Large intestine (tissue), 12 donors: ENCODE measurements at places on chromosomes 5 and 9.

GRCh38 chr5:107930092-107930491, 259.4 kb upstream of the EFNA5 start:
- H3K27me3 ChIP-seq, result no peaks in the 10 kb centered on the region
- H3K36me3 ChIP-seq, result no peaks in the 10 kb centered on the region
- no peaks in the 10 kb centered on the region for H3K4me1 ChIP-seq
- H3K4me3 ChIP-seq, result no peak overlapping the region
- no peak for DNase-seq

DNA sequence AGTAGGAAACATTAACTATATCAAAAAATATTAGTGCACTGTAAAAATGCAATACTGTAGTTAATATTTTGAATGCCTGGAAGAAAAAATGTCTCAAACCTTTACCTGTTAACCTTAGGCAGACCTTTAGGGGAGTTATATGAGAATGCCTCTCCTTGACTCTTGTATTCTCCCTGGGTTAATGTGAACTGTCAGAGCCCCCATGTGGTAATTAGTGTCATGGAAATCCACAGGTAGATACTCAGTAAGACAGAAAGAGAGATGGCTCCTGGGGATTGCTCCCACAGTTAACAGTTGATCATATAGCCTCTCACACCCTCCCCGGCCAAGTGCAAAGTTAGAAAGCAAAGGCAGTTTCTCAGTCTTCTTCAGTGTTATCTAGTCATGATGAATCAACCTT, 742.8 kb downstream of the NR2F1-AS1 start:
- H3K4me3 ChIP-seq, result no peak overlapping the region
- no peaks in the 10 kb centered on the region for H3K27me3 ChIP-seq
- H3K4me1 ChIP-seq, result no peaks in the 10 kb centered on the region
- no peak overlapping the region for H3K27ac ChIP-seq

- H3K27ac ChIP-seq, result no peak overlapping the region
- DNase-seq, result no peak
- no peaks in the 10 kb centered on the region for H3K4me1 ChIP-seq
- H3K4me3 ChIP-seq, result no peak overlapping the region
These were observed 461.3 kb upstream of the RORB start for GRCh38 chr9:74035786-74036185.

DNA sequence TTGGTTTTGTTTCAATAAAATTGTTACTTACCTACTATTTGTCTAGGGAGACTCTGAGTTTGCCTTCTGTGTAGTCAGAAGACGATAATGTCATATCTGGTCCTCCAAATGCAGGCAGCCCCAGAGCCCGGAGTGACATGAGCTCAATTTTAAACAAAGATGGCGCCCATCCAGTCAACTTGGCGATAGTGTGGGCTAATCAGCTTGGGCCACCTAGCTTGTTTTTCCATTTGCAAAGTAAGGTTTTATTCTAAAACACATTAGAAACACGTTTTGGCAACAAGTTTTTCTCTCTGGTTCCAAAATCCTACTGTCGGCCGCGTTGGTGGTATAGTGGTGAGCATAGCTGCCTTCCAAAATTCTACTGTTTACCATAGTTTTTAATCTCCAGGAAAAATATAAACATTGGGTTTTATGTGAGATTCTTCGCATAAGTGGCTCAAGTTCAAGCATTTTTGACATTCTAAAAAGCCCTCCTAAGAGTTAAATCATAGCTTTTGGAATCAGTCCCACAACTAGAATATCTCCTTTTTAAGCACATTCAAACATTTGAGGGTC, 13.2 kb downstream of the TSC1 start:
- no peak overlapping the region for H3K4me3 ChIP-seq
- no peak for DNase-seq
- peaks cover 40% of the 10 kb centered on the region for H3K36me3 ChIP-seq
- no peaks in the 10 kb centered on the region for H3K27me3 ChIP-seq
- no peak overlapping the region for H3K27ac ChIP-seq

- peaks cover 3% of the 10 kb centered on the region for H3K36me3 ChIP-seq
- no peaks in the 10 kb centered on the region for H3K4me1 ChIP-seq
- DNase-seq, result peak; percentile 26
- peak overlapping the region; percentile 4 for H3K27ac ChIP-seq
- no peak overlapping the region for H3K4me3 ChIP-seq
These were observed 75.4 kb downstream of the SLC38A9 start for GRCh38 chr5:55636683-55637082.

GRCh38 chr9:120787933-120788332, 5.3 kb downstream of the FBXW2 start:
- H3K4me1 ChIP-seq, result peaks cover 11% of the 10 kb centered on the region
- peak; percentile 47 for DNase-seq
- peak overlapping the region; percentile 78 for H3K27ac ChIP-seq

GRCh38 chr9:84278130-84278529, 62.4 kb downstream of the SLC28A3 start:
- no peaks in the 10 kb centered on the region for H3K27me3 ChIP-seq
- H3K36me3 ChIP-seq, result peaks cover 3% of the 10 kb centered on the region
- H3K4me1 ChIP-seq, result no peaks in the 10 kb centered on the region
- H3K27ac ChIP-seq, result no peak overlapping the region
- DNase-seq, result no peak
- no peak overlapping the region for H3K4me3 ChIP-seq

DNA sequence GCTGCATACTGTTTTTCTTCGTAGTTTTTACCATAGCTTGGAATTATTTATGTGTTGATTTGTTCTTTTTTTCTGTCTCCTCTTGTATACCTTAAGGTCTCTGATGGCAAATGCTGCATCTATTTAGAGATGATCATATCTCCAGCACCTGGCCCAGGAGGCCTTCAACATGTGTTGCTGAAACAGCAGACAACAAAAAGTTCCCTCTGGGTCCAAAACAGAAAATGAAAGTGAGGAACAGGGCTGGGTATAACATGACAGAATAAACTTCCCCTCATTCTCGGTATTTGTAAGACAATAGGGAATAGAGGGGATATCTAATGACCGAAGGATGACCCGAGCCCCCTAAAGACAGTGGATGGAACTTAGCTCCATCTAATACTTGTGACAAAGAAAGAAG, 22.7 kb upstream of the PCSK1 start:
- no peak overlapping the region for H3K27ac ChIP-seq
- no peaks in the 10 kb centered on the region for H3K4me1 ChIP-seq
- no peaks in the 10 kb centered on the region for H3K36me3 ChIP-seq
- no peak for DNase-seq
- no peaks in the 10 kb centered on the region for H3K27me3 ChIP-seq
- no peak overlapping the region for H3K4me3 ChIP-seq

DNA sequence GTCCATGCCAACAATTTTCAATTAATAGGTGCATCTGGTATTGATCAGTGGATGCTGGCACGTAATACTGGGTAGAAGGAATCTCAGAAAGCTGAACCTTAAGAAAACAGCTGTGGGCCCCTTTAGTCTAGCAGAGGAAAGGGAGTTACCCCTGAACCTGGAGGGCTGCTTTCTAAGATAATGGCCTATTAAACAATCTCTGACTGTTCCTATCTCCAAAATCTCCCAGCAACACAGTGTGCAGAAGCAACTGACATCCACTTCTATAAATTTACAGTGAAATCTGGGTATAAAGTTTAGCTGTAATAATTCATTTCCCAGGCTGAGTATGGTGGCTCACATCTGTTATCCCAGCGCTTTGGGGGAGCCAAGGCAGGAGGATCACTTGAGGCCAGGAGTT, 198.8 kb downstream of the MAPKAP1 start:
- no peak overlapping the region for H3K4me3 ChIP-seq
- no peaks in the 10 kb centered on the region for H3K36me3 ChIP-seq
- H3K4me1 ChIP-seq, result no peaks in the 10 kb centered on the region
- DNase-seq, result no peak
- no peak overlapping the region for H3K27ac ChIP-seq

DNA sequence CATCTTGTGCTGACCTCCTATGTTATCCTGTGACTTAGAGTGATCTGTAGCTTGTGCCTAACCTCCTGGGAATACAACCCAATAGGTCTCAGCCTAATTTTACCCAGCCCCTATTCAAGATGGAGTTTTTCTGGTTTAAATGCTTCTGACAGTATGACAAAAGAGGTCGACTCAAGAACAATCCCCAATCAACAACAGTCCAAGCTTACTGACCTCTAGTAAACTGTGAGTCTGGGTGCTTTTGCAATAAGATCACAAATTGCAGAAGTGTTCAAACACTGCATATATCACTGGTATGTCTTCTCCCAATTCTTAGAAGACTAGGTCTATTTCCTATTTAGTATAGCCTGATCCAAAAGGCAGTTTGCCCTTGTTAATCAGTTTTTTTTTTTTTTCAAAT, 323.5 kb upstream of the PTGER4 start:
- no peaks in the 10 kb centered on the region for H3K27me3 ChIP-seq
- H3K4me1 ChIP-seq, result no peaks in the 10 kb centered on the region
- no peaks in the 10 kb centered on the region for H3K36me3 ChIP-seq
- H3K27ac ChIP-seq, result no peak overlapping the region
- H3K4me3 ChIP-seq, result no peak overlapping the region
- DNase-seq, result no peak

DNA sequence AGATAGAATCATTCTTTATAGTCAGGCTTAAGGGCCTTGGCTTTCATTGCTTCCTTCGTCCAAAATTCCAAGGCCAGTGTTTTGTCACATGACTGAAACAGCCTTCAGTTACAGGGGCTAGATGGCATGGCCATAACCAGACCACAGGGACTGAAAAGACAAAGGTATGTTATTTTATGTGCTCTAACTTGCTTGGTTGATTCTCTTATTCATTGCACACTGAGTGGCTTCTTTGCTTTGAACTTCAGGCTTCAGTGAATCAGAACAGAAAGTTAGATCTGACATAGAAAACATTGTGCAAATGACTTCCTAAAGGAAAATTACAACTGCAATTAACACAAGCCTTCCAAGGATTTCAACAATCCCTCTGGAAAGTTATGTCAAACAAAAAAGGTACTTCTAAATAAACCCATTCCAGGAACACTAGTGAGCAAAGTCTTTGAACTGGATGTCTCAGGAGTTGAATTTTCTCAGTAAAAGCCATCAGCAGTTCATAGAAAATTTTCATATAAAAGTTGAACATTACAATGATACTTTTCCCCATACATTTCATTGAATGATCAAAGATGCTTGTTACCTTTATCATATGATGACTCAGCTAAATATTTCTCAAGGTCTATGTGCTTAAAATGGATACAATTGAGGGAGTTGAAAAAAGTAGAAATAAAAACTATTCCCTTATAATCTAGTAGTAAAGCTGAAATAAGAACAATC, 355.3 kb downstream of the TMEM232 start:
- no peak overlapping the region for H3K4me3 ChIP-seq
- H3K4me1 ChIP-seq, result no peaks in the 10 kb centered on the region
- no peak for DNase-seq
- H3K36me3 ChIP-seq, result no peaks in the 10 kb centered on the region

- H3K4me3 ChIP-seq, result no peak overlapping the region
- no peak for DNase-seq
- H3K27ac ChIP-seq, result no peak overlapping the region
- no peaks in the 10 kb centered on the region for H3K4me1 ChIP-seq
- H3K36me3 ChIP-seq, result no peaks in the 10 kb centered on the region
These were observed 67.2 kb downstream of the KIF4B start for GRCh38 chr5:155080721-155081120.

- no peak overlapping the region for H3K27ac ChIP-seq
- H3K4me1 ChIP-seq, result no peaks in the 10 kb centered on the region
- no peak overlapping the region for H3K4me3 ChIP-seq
These were observed 331.4 kb downstream of the FBXL7 start for GRCh38 chr5:15831408-15831807.

GRCh38 chr5:166349046-166349445, 1942.4 kb upstream of the WWC1 start:
- no peak for DNase-seq
- H3K27ac ChIP-seq, result no peak overlapping the region
- H3K4me3 ChIP-seq, result no peak overlapping the region

DNA sequence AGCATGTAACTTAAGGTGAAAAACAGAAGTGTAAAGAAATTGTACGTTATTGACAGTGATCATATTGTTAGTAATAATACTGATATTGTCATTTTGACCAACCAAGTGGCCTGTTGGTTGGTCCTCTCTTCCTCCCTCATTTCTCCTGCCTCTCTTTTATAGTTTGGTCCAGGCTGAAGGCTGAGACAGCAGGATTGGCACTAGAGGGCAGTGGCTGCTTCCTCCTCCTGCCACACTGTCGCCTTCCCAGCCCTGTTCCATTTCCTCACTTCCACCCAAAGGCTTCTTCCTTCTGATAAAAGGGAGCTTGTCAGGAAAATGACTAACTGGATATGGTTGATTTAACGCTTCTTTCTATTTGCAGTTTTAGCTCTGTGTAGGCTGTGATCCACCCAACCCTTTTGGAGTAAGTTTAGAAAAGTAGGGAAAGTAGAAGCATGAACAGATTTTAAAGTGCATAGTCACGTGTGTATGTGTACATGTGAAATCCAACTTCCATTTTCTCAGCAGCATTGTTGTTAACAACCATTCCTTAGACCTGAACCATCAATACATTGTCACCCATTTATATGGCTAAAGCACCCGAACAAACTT, 35.6 kb downstream of the PTCD2 start:
- H3K27ac ChIP-seq, result no peak overlapping the region
- no peak overlapping the region for H3K4me3 ChIP-seq
- no peaks in the 10 kb centered on the region for H3K4me1 ChIP-seq
- no peak for DNase-seq
- H3K27me3 ChIP-seq, result no peaks in the 10 kb centered on the region

DNA sequence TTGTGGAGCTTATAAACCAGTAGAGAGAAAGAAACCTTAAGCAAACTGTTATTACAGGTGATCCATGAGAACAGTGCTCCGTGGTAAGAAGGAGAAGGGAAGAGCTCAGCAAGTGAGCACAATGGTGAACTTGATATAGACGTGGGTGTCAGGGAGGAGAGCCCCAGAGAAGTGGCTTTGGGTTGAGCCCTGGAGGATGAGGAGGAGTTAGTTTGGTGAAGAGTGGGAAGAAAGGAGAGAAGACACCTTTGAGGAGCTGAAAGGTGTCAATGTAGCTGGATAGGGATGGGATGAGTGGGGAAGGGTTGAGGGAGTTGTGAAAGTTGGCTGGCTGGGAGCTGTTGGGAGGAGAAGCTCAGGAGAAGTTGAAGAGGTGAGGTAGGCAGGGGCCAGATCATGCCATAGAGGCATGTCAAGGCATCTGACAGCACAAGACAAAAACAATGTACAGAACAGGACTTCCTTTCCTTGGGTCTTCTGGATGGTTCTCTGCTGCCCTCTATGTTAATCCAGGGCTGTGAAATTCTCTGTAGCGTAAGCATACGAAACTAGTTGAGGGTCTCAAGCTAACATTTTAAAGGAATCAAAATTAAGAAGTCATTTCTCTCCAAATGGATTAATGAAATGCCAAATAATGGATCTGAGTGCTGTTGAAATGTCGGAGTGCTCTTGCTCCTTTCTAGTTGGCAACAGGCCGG, 501.9 kb downstream of the KDM4C start:
- H3K4me3 ChIP-seq, result no peak overlapping the region
- no peaks in the 10 kb centered on the region for H3K36me3 ChIP-seq
- DNase-seq, result no peak

GRCh38 chr5:124806373-124807077, 60.1 kb upstream of the ZNF608 start:
- peaks cover 41% of the 10 kb centered on the region for H3K4me1 ChIP-seq
- no peak overlapping the region for H3K4me3 ChIP-seq
- H3K27ac ChIP-seq, result peak overlapping the region; percentile 82
- no peaks in the 10 kb centered on the region for H3K27me3 ChIP-seq
- peak; percentile 93 for DNase-seq

- H3K4me1 ChIP-seq, result no peaks in the 10 kb centered on the region
- H3K36me3 ChIP-seq, result no peaks in the 10 kb centered on the region
- H3K27ac ChIP-seq, result no peak overlapping the region
These were observed 20.4 kb upstream of the ZNF354B start for GRCh38 chr5:178839319-178839704.
